ENCODE measurements at places on chromosomes 2 and 18.

GRCh38 chr2:20092226-20092900, 40.9 kb upstream of the LAPTM4A start:
- no peak for DNase-seq

DNA sequence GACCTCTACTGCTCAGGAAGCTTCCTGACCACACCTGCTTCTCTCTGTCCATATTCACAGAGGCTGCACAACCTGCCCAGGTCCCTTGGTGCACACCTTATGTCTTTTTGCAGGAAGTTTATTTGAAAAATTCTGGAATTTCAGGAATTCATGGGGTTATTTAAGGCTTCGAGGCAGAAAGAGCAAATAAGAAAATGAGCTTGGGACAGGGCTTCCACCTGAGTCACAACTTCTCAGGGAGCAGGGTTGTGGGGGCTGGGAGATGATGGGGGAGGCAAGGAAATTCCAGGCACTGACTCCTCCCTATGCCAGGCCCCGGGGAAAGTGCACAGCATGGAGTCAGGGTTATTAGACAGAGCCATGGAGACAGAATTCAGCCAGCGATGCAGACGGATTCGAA, 57.7 kb downstream of the INHBB start:
- no peak for DNase-seq

DNA sequence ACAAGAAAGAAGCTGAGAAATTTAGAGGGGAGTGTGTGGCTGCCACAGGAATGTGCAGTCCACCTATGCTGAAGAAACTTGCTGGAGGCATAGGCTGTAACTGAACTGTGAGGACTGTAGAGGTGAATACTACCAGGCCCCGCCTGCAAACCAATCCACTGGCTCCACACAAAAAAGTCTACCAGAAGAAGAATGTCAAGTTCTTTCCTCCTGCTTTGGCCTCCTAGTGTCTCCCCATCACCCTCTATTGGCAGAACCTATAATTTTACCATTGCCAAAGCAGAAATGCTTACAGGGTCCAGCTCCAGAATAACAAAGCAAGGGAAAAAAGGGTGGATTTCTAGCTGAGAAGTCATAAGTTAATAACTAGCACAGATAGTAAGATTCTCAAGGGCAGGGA, 5.9 kb upstream of the ATP5MC3 start:
- peak; percentile 67 for DNase-seq

DNA sequence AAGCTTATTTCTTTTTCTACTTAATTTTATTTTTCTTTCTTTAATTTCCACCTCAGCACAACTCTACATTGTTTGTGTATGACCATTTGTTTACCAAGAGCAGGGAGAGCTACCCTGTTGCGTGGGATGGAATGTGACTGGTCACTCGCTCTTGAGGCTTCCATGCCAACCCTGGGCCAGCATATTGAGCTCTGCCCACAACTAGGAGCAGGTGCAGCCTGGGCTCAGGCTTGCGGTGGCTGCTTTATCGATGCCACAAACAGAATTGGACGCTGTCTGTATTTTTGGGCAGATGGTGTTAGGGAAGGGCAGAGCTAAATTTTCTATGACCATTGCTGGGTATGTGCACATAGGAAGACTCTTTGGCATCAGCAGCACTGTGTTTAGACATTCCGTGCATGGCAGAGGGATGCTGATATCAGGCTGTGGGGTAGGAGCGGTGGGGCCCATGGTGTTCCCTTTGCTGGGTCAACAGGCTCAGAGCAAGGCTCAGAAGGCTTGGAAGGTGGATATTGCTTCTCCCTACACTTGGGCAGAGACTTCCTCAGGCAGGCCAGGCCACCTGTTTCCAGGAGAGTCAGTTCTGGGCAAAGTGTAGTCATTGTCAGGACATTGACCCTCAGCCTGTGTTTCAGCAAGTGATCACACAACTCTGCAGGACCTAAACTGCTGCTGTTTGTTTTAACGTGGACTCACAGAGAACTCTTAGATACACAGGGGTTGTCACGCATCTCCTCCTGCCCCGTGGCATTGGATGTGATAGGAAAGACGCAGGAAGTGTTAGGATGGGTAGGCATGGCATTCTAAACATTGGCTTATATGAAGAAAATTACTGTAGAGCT, 40.2 kb downstream of the TMEM182 start:
- DNase-seq: no peak

GRCh38 chr18:5294457-5295230, 882 bp downstream of the ZBTB14 start:
- DNase-seq: peak; percentile 85

- DNase-seq: no peak
Measured at GRCh38 chr2:6111781-6112261, 419.6 kb downstream of the SOX11 start.

DNA sequence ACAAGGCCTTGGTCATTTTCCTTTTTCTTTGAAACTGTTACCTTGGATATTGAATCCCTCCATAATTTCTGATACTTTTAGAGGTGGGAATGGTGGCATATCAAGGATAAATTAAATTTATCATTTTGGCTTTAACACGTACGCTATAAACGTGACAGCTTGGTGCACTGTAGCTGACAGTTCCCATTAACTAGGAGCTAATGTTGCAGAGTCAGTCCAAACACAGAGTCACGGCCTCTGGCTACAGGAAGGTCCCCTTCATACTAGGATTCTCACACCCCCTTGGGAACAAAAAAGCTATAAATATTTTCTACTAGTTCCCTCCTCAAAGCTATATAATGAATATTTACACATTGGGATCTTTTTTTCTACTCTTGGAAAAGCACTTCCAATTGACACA, 17.7 kb upstream of the ERBB4 start:
- DNase-seq: no peak

- DNase-seq: no peak
Measured at GRCh38 chr18:7890075-7890474, 323.0 kb downstream of the PTPRM start.

DNA sequence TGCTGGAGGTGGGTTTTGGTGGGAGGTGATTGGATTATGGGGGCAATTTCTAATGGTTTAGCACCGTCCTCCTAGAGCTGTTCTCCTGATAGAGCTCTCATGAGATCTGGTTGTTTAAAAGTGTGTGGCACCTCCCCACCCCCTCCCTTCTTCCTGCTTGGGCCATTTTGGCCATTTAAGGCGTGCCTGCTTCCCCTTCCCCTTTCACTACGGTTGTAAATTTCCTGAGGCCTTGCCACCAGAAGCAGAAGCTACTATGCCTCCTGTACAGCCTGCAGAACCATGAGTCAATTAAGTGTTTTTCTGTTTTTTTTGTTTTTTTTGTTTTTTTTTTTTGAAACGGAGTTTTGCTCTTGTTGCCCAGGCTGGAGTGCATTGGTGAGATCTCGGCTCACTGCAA, 335.7 kb upstream of the HS6ST1 start:
- DNase-seq: peak; percentile 20

DNA sequence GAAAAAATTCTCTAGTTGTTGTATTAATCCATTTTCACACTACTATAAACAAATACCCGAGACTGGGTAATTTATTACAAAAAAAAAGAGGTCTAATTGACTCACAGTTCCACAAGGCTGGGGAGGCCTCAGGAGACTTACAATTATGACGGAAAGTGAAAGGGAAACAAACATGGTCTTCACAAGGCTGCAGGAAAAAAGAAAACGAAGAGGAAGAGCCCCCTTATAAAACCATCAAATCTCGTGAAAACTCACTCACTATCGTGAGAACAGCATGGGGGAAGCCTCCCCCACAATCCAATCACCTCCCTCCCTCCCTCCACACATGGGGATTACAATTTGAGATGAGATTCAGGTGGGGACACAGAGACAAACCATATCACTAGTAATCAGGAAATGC, 61.7 kb upstream of the SPTBN1 start:
- DNase-seq: no peak

GRCh38 chr18:60070631-60071030, 170.8 kb downstream of the PMAIP1 start:
- DNase-seq: no peak

DNA sequence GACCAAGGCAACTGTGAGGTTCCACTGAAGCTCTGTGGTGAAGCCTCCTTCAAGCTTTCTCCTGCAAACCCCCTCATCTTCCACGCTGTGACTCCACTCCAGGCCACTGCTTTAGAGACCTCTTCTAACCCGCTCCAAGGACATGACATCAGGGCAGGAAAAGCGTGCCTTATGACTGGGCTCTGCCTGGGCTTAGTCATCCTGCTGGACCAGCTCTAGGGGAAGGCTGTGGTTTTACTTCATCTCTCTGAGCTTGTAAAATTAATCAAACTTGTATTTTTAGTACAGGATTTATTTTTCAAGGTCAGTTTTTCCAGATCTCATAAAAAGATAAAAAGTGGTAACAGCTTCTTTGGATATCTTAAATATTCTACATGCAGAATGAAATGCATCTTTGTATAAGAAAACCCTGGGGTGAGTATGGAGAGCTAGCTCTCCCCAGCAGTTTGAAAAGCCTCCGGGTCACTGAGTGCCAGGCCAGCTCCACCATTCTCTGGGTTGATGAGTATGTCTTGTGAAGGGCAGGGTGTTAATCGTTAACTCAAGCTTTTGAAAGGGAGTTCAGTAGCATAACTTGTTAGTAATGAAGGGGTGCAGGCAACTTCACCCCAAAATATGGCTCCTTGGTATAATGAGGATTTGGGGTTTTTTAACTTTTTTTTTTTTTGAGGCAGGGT, 33.1 kb upstream of the YPEL5 start:
- DNase-seq: no peak

- no peak for DNase-seq
Measured at GRCh38 chr18:47899107-47899840, 31.2 kb downstream of the SMAD2 start.

DNA sequence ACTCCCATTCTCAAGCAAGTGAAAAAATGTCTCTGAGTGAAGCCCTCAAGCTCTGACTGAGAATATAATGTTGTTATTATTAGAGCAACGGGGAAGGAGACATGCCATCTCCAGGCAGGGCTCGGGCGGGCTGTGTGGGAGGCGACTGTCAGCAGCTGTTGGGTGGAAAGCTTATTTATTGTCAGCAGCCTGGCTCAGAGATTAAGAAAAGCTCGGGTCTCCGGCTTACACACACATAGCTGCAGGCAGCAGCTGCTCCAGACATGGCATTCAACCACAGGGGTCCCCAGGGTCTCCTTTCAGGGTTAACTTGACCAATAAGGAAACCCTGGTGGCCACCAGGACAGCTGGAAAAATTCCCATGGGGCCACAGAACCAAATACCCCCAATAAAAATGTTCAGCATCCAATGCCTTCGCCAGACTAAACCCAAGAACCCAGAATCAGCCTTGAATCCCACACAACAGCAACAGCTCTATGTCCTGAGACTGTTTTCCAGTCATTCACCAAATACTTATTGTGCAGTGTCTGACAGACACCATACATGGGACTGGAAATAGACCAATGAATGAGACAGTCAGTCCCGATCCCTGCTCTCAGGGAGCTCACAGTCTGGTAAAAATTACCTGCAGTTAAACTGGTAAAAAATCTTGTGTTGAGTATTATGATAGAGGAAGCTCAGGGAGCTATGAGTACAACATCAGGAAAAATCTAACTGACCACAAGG, 70.5 kb upstream of the RTN4 start:
- DNase-seq: peak; percentile 29

DNA sequence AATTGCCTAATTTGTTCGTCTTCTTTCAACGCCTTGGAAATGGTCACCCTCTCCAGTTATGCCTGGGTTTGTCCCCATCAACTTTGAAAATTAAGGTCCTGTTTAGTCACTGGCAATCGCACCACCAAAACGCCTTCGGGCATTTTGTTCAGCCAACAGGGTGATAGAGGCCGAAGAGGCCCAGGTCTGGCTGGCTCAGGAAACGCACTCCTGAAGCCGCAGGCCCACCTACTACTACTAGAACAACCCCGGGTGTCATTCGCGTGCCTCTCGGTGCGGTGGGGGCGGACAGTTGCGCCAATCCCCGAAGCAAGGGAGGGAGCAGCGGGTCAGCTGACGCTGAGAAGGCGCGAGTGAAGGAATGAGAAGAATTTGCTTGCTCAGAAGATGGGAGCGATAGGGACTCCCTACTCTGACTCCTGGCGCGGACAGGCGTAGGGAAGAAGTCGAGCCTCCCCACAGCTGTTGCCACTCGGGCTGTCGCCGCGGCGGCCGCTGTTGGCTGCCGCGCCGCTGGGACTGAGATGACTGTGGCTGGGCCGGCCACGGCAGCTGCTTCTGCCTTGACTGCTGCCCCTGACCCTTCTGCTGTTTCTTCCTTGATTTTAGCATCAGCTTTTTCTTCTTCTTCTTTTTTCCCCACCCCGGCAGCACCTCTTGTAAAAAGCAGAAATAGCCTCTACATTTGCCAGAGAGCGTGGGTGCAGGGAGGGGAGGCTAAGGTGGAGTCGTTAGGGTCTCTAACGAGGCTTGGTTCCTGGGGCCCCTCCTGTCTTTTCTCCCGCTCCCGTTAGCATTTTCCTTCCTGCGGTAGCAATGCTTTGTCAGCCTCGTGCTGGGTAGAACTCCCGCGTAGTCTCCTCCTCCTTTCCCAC, 387.6 kb downstream of the FIGN start:
- DNase-seq: peak; percentile 99

GRCh38 chr2:68519236-68519635, 51.9 kb downstream of the APLF start:
- no peak for DNase-seq

GRCh38 chr2:118643294-118643693, 204.2 kb downstream of the EN1 start:
- no peak for DNase-seq

GRCh38 chr2:190576573-190576972, 42.1 kb upstream of the NEMP2 start:
- no peak for DNase-seq

- no peak for DNase-seq
Measured at GRCh38 chr2:124970030-124970429, 944.9 kb downstream of the CNTNAP5 start.

DNA sequence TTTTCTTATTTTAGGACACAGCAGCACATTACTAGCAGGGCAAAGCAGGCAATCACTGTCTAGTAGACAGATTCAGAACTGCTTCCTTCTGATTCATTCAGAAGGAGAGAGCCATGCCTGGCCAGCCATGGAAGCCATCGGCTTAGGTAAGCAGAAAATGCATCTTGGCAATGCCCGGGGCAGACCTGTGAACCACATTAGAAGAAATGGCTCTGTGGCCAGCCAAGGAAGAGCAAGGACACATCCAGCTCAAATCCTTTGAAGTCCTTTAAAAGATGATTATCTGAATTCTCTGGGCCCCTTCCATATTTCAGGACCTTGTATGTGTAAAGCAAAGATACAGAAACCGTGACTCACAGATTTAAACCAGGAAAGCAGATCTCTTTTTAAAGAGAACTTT, 227.4 kb downstream of the PID1 start:
- no peak for DNase-seq
